ENCODE measurements at places on chromosomes 6 and 20.

GRCh38 chr6:7270320-7271204, 42.4 kb downstream of the SSR1 start:
- no peak for ATAC-seq

GRCh38 chr6:116511424-116512110, at the start of gene CALHM5:
CALHM5 (plus strand) TSS chr6:116511639; CDS start chr6:116511697, 58 bp downstream.
- ATAC-seq, result peak; percentile 92

DNA sequence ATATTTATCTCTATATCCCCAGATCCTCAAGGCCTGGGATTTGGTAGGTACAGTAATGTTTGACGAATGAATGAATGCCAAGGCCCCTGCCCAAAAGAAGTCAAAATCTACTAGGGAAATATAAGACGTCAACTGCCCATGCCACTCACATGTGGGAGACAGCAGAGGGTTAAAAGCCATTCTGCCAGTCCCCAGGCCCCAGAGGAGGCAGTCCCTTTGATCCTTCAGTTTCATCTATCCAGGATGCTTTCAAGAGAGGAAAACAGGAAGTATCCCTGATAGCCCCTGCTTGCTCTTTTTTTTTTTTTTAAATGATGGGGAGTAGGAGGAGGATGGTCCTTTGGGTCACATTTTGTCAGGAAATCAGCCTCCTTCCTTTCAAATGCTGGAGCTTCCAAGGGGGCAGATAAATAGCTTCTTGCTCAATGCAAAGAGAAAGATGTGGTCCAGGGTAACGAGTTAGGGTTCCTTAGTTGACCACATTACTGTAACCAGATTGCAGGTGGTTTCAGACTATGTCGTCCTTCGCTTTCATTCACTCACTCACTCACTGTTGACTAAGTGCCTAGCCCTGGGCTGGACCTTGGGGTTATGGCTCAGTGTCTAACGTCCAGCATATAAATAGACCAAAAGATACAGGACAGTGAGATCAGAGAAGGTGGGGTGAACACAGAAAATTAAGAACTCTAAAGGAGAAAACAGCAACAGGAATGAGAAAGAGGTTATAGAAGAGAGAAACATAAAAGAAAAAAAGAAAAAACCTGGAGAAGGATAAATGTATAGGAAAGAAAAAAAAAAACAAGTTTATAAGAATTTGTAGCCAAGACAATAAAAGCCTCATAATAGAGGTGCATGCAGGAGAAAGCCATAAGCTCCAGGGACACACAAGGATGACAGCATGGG, 64.6 kb upstream of the PIM1 start:
- no peak for ATAC-seq

- peak; percentile 1 for ATAC-seq
Measured at GRCh38 chr20:23605867-23606651, at the start of gene CST9. CST9 (minus strand) TSS chr20:23605917; CDS start chr20:23605864, 53 bp downstream.

- no peak for ATAC-seq
Measured at GRCh38 chr20:34871320-34871926, 1.2 kb downstream of the GGT7 start.

Measured in gastroesophageal sphincter (tissue), 4 donors.